Activated CD4-positive, alpha-beta T cell treated with anti-CD3 and anti-CD28 coated beads for 24 hours (primary cell): ENCODE measurements at places on chromosomes 5 and 9.

DNA sequence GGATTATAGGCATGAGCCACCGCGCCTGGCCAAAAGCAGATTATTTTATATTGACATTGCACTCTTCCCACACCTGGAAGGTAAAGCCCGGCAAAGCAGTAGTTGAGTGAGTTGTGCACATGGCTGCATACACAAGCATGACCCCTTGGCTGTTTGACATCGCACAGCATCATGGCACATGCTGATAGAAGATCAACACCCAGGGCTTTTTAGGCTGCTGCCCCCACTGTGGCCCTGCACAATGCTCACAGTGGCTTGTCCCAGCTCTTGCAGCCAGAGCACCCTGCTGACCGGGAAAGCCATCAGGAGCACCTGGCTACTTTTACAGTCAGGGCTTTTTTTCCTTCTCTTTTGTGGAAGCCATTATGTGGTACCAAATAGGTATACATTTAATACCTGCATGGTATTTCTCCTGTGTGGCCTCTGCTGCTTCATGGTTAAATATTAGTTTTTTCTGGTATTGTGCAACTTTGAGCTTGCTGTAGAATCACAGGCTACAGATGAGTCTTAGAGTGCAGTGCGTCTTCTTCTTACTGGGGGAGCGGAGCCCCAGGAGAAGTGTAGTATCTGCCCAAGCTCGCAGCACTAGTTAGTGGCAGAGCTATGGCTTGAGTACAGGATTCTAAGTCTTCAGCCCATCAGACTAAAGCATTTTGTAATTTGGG is 264.5 kb downstream of the AOPEP start:
- DNase-seq, result no peak

- DNase-seq, result no peak
Measured at GRCh38 chr5:96331210-96331609, 101.8 kb downstream of the PCSK1 start.

DNA sequence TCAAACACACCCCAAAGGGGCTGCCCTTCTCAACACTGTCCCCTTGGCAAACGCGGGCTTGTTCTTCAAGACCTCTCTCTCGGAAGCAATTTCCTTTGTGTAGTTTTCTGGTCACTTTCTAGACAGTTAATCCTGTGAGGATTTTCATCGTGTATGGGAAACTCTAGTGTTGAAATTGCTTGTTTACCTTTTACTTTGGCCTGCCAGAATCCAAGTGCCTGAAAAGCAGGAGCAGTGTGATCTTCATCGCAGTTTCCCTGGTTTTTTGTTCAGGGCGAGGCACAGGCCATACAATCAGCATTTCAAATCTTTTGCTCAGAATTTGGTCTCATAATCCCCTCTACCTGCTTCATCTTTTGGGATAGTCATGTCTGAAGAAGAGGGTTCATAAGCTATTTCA is 115.7 kb upstream of the C9orf72 start:
- DNase-seq, result no peak

- DNase-seq, result no peak
Measured at GRCh38 chr5:140182803-140183367, 7.9 kb downstream of the CYSTM1 start.

- DNase-seq, result peak; percentile 38
Measured at GRCh38 chr9:135939351-135940265, 21.6 kb downstream of the UBAC1 start.
